ENCODE measurements at places on chromosomes 12 and 14.

DNA sequence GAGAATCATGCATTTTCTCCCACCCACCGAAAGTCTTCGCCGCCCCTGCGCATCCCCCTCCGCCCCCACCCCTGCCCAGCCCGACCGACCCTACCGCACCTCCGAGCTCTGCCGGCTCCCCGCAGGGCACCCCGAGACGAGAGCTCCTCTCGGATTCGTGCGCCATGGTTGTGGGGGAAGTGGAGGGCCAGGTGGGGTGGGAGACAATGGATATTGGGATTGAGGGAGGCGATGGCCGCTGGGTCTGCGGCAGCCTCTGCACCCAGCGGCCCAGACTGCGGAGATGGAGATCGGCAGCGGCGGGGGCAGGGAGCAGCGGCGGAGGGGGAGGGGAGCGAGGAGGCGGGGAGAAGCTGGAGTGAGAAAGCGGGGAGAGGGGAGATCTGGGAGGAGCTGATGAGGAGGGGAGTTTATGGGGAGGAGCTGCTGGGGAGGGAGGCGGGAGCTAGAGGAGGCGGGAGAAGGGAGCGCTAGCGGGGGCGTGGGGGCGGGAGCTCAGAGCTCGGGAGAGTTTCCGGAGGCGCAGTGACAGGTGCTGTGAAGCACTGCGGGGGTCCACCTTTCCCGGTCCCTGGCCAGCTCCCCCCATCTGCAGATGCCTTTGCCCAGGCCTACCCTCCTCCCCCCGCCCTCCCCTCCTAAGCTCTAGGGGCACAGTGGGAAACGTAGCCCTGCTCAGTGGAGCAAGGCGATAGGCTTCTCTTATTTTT lies at the start of gene SALL2:
TSS of gene SALL2 (minus strand) at position 385 of the 710 bp plus-strand sequence. CDS start at position 166, 219 bp downstream.
- DNase-seq = peak; percentile 89

GRCh38 chr14:99968191-99968920 lies 96.9 kb upstream of the EVL start:
- no peak for DNase-seq

DNA sequence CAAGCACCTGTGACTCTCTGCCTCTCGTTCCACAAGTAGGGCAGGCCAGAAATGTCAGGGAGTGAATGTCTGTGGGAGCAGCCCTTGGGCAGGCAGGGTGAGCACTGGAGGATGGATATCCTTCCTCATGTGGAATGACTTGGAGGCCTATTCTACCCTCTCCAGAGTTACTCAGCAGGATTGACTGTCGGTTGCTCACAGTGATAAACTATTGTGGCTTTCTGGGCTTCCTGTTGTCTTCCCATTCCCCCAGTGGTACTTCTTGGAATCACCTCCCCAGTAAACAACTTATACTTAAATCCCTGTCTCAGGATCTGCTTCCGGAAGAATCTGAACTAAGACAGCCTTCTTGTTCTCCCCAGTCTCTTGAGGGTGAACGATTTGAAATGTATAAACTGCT lies 79.6 kb upstream of the MANSC4 start:
- no peak for DNase-seq

GRCh38 chr14:89792489-89793366 lies 161.8 kb downstream of the EFCAB11 start:
- no peak for DNase-seq

GRCh38 chr12:66648033-66648735 lies 30.7 kb downstream of the GRIP1 start:
- no peak for DNase-seq

DNA sequence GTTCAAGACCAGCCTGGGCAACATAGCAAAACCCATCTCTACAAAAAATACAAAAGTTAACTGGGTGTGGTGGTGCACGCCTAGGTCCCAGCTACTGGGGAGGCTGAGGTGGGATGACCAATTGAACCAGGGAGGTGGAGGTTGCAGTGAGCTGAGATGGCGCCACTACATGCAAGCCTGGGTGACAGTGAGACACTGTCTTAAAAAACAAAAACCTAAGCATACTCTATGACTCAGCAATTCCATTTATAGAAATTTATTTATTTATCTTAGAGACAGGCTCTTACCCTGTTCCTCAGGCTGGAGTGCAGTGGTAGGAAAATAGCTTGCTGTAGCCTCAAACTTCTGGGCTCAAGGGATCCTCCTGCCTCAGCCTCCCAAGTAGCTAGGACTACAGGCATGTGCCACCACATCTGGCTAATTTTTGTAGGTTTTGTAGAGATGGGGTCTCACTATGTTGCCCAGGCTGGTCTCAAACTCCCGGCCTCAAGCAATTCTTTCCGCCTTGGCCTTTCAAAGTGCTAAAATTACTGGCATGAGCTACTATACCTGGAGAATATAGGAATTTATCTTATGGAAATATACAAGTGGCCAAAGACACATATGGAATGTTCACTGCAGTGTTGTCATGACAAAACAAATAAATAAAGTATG lies 43.3 kb downstream of the NCKAP5L start:
- DNase-seq = no peak

- DNase-seq = peak; percentile 34
Observed at GRCh38 chr14:99522457-99522891, 41.3 kb downstream of the CCNK start.

DNA sequence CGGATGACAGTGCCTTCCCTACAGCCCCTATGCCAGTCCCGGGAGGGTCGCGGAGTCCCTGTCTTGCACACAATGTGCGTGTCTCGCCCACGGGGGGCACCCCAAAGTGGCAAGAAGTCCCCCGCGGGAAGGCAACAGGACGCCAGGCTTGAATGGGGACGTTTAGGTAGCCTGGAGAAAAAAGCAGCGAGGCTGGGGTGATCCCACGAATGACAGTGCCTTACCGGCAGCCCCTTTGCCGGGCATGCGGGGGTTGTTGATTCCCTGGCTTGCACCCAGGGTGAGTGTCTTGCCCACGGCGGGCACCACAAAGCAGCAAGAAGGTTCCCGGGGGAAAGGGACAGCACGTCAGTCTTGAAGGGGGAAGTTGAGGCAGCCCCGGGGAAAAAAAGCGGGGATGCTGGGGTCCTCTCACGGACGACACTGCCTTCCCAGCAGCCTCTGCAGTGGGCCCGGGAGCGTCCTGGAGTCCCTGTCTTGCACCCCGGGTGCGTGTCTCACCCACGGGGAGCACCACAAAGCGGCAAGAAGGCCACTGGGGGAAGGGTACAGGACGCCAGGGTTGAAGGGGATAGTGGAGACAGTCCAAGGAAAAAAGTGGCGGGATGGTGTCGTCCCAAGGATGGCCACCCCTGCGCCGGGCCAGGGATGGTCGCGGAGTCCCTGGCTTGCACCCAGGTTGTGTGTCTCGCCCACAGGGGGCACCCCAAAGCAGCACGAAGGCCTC lies 156.8 kb upstream of the ALG10B start:
- DNase-seq = no peak

DNA sequence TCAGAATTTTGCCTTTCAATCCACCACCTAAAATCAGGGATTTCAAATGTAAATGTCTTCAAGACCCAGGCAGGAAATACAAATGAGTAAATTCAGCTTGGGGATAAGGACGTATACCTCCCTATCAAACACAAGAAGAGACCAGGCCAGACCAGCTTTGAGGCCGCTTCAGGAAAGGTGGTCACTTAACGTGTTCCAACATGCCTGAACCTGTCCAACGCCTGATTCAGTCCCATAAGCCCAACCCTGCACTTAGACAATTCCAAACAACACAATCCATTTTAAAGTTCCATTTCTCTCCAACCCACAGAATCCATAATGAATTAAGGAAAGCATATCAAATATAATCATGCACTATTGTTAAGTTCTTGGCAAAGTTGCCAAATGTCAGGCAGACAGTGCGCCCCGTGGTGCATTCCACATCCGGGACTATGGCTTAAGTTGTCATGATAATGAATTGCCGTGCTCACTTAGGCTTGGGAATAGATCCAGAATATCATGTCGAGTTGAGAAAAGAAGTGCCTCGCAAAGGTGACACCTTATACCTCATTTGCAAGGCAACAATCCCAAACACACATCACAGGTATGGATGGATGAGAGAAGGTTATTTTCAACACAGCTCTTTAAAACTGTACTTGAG lies 35.5 kb downstream of the CCDC60 start:
- DNase-seq = no peak

DNA sequence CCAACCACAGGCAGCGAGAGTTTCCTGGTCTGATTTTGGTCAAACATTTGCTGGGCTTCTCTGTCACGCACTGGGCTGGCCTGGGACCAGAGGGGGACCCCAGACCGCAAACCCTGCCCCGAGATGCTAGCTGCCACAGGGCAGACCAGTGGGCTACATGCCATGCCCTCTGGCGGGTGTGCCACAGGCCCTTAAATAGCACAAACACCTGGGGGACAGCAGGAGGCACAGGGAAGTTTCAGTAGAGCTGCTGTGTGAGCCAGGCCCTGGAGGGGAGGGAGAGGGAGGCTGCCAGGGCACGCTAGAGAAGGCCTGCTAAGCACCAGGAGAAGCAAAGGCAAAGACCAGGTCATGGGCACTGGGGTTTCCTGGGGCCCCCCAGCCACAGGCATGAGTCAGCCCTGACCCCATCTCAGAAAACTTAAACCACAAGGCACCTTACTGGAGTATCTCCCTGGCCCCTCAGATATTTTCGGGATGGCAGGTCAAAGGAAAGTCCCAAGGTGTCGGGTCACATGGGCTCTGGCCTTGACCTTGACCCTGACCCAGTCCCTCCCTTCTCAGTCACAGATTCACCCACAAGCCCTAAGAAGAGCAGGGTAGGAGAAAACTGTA lies 29.2 kb downstream of the ITPK1 start:
- DNase-seq = no peak

- no peak for DNase-seq
Observed at GRCh38 chr12:82648259-82648909, 38.3 kb upstream of the TMTC2 start.

- no peak for DNase-seq
Observed at GRCh38 chr12:56358836-56359532, 923 bp downstream of the STAT2 start.

DNA sequence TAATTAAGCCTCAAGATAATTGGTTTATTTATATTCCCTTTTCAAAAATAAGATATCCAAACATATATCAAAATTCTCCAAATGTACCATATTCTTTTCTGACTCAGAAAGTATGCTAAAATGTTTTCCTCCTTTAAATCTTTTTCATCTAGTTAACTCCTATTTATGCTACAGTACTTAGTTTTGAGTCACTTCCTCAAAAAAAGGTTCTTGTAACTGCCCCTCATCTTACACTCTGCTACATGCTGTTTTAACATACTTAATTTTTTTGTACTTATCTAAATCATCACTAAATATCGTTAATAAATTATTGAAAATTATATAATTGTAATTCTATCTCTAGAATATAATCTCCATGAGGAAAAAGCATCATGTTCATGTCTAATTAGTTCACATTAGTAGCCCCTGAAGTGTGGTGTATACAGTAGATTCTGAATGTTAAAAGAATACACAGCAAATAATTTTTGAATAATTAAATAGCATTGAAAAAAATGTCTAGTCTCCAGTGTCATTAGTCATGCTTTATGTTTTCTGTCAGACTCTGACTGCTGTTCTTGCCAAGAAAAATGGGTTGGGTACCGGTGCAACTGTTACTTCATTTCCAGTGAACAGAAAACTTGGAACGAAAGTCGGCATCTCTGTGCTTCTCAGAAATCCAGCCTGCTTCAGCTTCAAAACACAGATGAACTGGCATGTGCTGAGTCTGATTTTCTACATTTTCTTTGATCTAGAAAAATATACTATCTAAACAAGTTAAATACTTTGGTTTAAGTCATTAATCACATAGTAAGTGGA lies 3.5 kb downstream of the KLRD1 start:
- no peak for DNase-seq

DNA sequence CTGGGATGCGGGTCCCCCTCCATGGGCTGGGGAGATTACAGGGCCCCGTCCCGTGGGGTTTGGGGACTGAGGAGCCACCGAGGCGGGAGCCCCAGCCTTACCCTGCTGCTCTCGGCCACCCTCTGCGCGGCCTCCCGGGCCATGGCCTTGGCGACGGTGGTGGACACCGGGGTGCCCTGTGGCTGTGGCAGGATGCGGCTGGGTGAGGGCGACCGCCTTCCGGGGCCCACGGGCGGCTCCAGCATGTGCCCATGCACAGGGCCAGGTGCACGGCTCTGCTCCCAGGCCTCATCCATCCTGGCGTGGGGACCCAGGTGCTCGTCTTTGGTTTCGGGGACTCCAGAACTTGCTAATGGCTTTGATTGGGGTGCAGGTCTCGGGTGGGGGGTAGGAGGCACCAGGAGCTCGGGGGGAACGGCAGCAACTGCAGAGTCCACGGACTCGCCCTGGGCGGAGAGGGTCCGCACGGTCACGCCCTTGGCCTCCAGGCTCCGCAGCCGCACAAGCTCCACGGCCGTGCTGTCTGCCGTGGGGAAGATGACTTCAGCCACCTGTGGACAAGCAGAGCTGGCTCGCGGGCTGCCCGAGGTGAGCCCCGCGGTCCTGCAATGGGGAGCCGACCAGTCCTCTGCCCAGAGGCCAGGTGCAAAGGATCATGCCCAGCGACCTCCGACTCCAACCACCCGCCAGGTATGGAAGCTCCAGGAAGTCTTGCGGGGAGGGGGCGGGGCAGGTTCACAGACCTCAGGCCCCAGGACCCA lies 99.2 kb downstream of the PIWIL1 start:
- DNase-seq = no peak

GRCh38 chr12:49043856-49044258 lies 16.7 kb downstream of the KMT2D start:
- no peak for DNase-seq

GRCh38 chr14:67766035-67766680 lies 50.2 kb downstream of the ZFYVE26 start:
- DNase-seq = no peak

GRCh38 chr12:119711693-119712092 lies 43.8 kb downstream of the PRKAB1 start:
- DNase-seq = no peak

DNA sequence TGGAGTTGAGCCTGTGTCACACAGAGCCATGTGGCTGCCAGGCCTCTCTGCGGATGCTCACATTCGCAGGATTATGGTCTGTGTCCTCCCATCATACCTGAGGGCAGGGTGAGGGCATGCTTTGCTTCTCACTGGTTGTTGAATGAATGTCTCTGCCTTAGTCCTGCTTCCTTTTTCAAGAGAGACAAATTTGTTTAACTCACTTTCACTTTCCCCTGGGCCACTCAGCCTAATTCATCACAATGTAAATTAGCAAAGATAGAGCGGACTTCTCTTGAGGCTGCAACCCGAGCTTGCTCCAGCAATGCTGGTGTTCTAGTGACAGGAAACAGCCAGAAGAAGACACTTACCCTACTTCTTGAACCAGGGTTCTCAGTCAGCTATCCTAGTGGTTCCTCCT lies 35.5 kb upstream of the PAX9 start:
- no peak for DNase-seq

- DNase-seq = no peak
Observed at GRCh38 chr12:93943780-93944179, 204.6 kb upstream of the PLXNC1 start.

GRCh38 chr12:79071498-79071897 lies 206.9 kb downstream of the SYT1 start:
- no peak for DNase-seq

DNA sequence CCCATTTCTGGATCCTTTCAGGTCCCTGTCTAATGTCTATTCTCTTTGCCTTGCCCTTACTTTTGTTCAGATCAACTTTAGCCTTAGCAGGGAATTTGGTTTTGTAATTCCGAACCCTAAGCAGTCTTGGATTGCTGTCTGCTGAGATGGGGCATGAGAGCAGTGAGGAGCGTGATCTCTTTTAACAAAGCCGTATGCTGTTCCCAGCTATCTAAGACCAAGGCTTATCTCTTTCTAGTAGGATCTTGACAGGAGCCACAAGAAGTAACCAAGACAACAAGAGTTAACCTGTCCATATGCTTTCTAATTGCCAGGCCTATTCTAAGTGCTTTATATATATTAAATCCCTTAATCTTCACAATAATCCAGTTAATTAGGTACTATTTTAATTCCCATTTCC lies 4.5 kb upstream of the DHRS7 start:
- no peak for DNase-seq

All from SHP77 (cell line).